ENCODE measurements at places on chromosomes 6 and 20. TPM values are rescaled to one million over a fixed set of nuclear protein-coding genes. Genes with fewer than 3 reads are reported as not detected.

SLC26A8 gene
- polyA plus RNA-seq = not detected

SSTR4 gene
- not detected for polyA plus RNA-seq

- DNase-seq = no peak
Measured at GRCh38 chr20:47318586-47319516, 37.6 kb downstream of the ZMYND8 start.

DNA sequence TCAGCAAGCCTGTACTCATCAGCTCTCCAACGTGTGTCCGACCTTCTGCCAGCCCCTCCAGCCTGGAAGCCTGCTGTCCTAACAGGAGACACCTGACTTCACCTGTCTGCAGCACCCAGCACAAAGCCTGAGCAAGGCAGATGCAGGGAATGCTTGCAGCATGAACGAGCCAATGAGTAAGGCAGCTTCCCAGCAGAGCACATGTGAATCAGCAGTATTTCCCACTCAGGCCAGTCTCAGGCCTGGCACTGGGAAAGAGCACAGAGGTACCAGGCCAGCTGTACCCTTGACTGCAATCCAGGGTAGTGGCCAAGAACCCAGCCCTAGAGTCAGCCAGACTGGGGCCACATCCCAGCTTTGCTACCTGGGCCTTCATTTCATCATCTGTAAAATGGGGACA is 120.8 kb downstream of the MAFB start:
- no peak for DNase-seq

ASIP gene
- not detected for polyA plus RNA-seq

GRCh38 chr6:15854826-15855710 is 192.2 kb upstream of the DTNBP1 start:
- DNase-seq = no peak

DNA sequence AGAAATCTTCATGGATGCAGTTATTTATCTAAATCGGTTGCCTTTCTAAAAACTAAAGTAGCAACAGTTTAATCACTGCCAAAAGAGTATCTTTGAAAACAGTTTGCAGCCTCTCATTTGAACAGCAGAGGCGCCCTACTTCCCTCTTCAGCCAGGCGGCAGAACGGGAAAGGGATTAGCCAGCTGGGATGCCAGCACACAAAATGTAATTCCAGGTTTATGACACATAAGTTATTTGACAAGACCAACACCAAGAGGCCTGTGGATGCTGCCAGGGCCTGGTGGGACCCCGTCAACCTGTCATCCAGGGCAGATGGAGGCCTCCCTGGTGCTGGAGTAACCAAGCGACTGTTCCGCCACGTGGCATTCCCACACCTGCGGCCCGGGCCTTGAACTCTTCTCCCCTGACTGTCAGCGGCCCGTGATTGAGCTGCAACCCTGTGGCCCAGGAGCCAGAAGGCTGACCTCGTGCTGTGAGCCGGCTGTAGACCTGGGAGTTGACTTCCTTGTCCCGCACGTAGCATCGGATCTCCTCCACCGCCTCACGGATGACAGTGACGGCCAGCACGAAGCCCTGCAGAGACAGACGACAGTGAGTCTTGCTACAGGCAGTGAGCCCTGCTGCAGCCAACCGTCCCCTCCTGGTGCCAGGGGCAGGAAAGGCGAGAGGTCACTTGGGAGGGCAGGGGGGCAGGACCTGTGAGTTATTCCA is 55.5 kb downstream of the ATP9A start:
- no peak for DNase-seq

DNA sequence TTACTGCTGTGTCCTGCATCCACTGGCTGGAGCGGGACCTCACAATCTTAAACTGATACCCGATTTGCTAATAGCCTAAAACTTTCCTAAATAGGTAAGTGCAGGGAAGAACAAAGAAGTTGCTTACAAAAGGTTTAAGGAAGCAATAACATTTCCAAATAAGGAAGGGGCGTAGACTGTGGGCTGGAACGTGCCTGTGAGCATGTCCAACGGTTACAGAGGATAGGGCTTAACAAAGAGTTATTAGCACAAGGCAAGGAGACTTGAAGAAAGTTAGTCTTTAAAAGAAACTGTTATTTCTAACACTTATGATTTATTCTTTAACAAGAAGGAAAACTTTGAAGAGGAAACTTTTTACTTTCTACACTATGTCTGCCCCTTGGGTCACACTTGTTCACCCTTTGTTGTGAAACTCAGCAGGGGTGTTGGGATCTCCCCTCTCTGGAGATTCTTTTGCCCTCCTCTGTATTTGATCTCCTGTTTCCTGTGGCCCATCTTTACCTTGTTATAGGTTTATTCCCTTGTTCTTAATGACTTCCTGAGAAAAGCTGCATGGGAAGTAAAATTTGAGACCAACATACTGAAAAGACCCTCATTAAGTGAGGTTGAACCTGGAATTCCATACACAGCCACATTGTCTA is 28.7 kb downstream of the KAT14 start:
- DNase-seq = no peak

DNA sequence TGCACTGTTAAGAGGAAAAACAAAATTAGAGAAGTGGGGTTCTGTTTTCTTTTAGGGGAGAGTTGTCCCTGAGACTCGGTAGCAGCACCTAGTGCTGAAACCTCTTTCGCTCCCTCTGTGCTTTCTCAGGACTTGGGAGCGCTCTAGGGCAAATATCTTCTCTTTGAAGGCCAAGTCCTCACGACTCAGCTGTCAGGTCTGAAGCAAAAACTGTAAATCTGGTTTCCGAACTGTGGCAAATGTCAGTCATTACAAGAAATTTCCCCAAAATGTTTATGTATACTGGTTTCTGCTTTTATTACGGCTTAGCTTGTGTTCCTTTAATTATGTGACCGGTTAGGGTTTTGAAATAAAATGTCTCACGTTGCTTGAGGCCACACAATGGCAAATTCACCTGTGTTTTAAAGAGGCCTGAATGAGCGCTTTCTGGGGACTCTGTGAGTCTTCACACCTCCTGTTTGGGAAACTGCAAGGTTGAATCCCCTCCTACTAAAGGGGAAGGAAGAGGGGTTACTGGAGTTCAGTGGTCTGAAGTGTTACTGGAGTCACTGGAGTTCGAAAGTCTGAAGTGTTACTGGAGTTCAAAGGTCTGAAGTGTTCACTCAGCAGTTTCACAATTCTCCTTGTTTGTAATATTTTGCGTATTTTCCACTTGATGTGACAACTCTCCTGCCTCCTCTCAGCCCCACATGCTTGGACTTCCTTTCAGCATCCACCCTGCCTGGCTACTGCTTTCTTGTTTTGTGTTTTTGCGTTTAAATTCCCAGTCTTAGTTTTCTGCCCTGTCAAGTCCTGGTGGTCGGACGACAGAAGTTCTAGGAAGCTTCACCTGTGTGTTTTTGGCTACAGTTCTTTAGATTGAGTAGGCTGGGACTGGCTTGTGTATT is 1.6 kb downstream of the SMPDL3A start:
- no peak for DNase-seq

DNA sequence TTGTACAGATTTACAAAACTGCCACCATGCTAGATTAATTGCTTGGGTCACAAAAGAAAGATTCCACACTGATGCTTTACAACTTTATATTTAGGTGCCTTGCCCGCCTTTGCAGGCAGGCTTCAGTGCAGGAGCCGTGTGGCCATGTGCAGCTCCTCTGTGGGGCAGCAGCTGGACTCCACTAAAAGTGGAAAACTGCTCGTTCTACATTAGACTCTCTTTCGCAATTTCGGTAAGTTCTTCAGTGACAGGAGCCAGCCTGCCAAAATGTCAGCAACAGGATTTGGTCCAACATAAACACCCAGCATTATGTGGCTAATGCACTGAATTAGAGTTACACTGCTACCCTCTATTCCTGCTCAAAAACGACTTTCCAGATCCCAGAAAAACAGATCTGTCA is 174.4 kb upstream of the KCNK16 start:
- no peak for DNase-seq

- DNase-seq = no peak
Measured at GRCh38 chr6:40997234-40997957, 41.6 kb downstream of the UNC5CL start.

GRCh38 chr20:14865169-14865568 is 527.8 kb upstream of the FLRT3 start:
- no peak for DNase-seq

DNA sequence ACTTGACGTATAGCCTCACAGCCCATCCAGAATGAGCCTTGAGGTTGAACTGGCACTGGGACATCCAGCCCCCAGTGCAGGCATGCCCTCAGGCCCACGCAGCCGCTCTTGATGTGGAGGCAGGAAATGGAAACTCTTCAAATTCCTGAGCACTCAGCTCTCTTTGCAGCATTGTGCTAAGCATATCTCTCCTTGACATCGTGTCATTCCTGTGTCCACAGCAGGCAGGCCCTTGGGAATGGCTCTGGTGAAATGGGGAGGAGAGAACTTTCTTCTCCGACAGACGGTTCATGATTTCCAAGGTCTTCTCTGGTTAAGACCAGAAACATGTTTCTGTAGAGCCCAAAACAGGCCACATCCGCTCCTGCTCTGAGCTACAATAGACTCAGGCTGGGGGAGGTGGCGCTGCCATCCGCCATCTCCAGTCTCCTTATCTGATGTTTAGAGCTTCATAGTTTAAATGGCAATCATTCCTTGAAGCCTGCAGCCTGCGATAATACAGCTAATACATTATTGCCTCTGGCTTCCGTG is 248.8 kb downstream of the CDH4 start:
- DNase-seq = peak; percentile 37

SLC17A4 gene
- polyA plus RNA-seq = not detected

GRCh38 chr6:143911028-143911427 is 46.8 kb downstream of the ZC2HC1B start:
- DNase-seq = no peak

- DNase-seq = peak; percentile 82
Measured at GRCh38 chr20:51661609-51662178, 106.5 kb downstream of the ATP9A start.

PNPLA1 gene
- not detected for polyA plus RNA-seq

GRCh38 chr6:38192487-38192886 is 373.0 kb downstream of the ZFAND3 start:
- DNase-seq = no peak

- no peak for DNase-seq
Measured at GRCh38 chr6:95091823-95092436, 485.4 kb upstream of the MANEA start.

GUCA1A gene
- polyA plus RNA-seq = not detected

ZNF334 gene
- 0.14 TPM for polyA plus RNA-seq

DNA sequence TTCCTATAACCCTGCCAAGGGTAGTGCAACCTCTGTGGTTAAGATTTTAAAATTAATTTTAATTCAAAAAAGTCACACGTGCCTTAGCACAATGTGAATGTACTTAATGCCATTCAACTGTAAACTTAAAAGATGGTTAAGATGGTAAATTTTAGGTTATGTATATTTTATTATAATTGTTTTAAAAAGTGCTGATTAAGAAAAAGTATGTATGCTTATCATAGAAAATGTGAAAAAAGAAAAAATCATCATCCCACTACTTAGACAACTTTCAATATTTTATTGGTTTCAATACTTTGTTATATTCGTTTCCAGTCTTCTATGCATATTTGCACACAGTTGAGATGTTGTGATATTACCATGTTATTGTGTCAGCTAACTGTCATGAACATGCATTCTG is 18.7 kb downstream of the ARFGEF2 start:
- DNase-seq = no peak

- DNase-seq = no peak
Measured at GRCh38 chr6:153043719-153044118, 41.2 kb upstream of the MTRF1L start.

BANF2 gene
- polyA plus RNA-seq = not detected

GOPC gene
- polyA plus RNA-seq = 13.5 TPM

DNA sequence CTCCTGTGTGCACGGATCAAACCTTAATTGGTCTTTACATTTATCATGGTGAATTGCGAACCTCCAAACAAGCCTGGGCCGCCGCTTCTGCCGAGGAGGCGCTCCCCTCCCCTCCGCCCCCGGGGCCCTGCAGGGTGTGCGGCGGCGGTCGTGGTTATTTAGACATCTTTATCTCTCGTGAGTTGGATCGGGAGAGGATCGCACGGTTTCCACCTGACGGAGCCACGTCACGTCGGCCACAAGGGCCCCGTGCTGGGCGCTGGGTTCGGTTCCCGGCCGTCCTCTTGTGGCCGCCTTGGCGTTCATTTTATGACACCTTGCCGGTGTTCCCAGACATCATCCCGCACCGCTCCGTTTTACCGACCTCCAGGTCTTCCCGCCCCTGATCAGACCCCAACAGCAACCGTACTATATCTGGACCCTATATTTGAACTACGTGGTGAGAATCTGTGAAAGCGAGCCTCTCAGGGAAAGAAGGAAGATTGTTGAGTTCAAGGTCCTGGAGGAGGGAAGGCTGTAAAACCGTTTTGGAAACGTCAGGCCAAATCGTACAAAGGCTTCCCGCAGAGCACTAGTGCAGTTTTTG is 1.3 kb upstream of the CNR1 start:
- no peak for DNase-seq

DNA sequence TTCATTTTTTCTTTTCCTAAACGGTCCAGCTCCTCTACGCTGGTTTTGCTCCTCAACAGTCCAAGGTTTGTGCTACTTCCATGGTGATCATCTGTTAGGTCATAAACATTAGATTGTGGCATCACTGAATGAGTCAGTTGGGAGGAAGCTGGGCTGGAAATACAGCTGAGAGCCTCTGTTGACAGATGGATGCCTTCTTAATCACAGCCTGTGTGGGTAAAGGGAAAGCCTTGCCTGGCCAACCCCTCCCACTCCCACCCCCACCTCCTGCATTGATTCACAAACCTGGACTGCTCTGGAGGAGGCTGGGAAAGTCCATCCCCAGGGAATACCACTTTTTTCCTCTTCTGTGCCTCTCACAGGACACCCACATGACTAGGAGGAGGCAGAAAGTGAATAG is 180.6 kb upstream of the CCN2 start:
- DNase-seq = no peak

GRCh38 chr6:111107589-111107988 is 20.3 kb downstream of the SLC16A10 start:
- no peak for DNase-seq

CST4 gene
- not detected for polyA plus RNA-seq

ARG1 gene
- polyA plus RNA-seq = 15.8 TPM

Measured in CD4-positive, CD25-positive, alpha-beta regulatory T cell (primary cell).